ENCODE measurements at places on chromosomes 12 and 14.

- DNase-seq, result peak; percentile 47
Measured at GRCh38 chr12:122022393-122023338, 982 bp downstream of the BCL7A start.

GRCh38 chr14:20627346-20628027 lies 14.0 kb downstream of the OR6S1 start:
- DNase-seq, result no peak

- DNase-seq, result no peak
Measured at GRCh38 chr12:23891115-23891514, 58.4 kb downstream of the SOX5 start.

GRCh38 chr12:10529603-10530002 lies 23.9 kb downstream of the EIF2S3B start:
- no peak for DNase-seq

GRCh38 chr14:54440037-54440436 lies 1.1 kb downstream of the CNIH1 start:
- no peak for DNase-seq

- DNase-seq, result no peak
Measured at GRCh38 chr12:1720494-1720893, 29.6 kb downstream of the ADIPOR2 start.

DNA sequence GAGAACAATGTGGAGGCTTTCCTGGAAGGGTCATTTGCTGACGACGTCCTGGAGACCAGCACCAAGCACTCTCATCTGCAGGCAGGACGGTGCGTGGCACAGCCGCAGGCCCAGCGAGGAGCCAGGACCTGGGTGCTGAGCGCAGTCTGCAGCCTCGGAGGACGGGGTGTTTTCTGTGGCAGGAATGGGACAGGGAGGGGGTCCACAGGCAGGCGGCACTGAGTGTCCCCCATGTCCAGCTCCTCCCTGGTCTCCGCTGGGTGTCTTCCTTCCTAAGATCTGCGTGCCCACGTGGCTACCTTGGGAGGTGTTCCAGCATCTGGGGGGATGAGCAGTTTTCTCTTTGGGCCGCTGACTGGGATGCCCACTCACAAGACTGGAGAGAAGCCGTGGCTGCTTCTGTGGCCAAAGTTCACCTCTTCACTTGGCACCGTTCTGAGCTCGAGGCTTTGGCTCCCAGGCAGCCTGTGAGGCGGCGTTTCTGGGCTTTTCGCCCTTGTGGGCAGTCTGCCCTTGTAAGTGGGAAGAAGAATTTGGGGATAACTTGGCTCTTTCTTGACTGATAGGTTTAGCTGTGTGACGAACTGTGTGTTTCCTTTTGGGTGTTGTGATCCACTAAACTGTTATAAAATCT lies 72.2 kb downstream of the NOC4L start:
- peak; percentile 56 for DNase-seq

All from thyroid gland (tissue), 4 donors.